ENCODE measurements at places on chromosomes 7 and 10.

GRCh38 chr7:134602881-134603451 is 43.7 kb upstream of the BPGM start:
- no peak for DNase-seq

GRCh38 chr10:101693651-101693977 is 1.4 kb downstream of the FBXW4 start:
- no peak for DNase-seq

DNA sequence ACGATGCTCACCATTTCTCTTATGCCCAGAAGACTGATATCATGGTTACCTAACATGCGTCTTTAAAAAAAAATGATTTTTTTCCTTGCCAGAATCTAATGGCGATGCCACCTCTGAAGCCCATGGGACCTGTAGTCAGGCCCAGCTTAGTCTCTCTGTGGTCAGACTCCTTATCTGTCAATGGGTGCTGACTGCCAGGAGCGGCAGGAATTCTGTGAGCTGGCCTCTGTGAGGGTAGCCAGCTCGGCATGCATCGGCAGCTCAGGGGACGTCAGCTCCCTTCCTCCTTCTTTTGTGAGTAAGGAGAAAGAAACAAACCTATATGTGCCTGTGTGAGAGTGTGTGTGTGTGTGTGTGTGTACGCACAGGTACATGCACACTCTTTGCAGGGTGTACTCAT is 49.9 kb upstream of the ZRANB1 start:
- no peak for DNase-seq

- peak; percentile 9 for DNase-seq
Measured at GRCh38 chr7:921581-922333, 32.7 kb downstream of the ADAP1 start.

DNA sequence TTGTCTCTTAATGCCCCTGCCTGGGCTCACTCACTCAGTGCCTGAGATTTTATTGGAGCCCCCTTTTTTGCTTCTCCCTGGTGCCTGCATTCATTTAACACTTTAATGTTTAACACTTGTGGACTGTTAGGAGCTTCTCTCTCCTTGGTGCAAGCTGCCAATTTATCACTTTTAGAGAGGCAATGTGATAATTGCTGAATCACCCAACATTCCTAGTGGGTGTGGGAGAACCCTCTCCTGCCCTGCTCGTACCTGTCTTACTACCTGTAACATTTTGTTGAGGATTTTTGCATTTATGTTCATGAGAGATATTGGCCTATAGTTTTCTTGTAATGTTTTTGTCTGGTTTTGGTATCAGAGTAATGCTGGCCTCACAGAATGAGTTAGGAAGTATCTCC is 13.2 kb downstream of the STAM start:
- no peak for DNase-seq

DNA sequence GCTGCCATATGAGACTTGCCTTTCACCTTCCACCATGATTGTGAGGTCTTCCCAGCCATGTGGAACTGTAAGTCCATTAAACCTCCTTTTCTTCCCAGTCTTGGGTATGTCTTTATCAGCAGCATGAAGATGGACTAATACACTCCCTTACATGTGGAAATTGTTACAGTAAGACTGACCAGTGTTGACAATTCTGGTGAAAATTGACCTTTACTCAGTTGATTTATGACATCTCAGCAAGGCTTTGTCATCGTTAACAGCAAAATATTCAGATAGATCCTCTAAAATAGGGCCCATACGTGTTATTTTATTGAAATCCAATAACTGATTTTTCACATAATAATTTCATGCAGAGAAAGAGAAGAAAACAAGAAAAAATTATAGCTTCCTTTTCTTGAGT is 377.9 kb upstream of the SEMA3C start:
- no peak for DNase-seq

GRCh38 chr10:5282137-5282536 is 82.6 kb upstream of the UCN3 start:
- no peak for DNase-seq

DNA sequence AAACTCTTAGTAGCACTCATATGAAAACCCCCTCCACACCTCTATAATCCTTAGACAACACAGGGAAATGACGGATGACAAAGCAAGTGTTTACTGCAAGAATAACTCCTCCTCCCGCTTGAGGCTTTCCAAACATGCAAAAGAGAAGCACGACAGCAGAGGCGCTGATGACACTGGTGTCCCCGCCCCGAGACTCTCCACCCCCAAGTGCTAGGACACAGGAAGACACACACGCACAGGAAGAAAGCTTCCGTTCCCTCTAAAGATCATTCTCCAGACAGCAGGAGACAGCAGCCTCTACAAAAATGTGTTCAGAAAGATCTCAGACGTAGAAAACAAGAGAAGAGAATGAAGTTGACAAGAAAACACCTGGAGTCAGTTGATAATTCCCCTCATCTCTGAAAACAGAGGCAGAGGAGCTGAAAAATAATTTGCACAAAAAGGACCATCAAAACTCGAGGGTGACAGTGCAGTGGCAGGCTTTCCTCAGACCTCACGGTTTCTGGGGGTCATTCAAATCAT is 90.2 kb downstream of the DLG5 start:
- peak; percentile 69 for DNase-seq

Data from gastrocnemius medialis (tissue), 4 donors.